ENCODE measurements at places on chromosomes 4 and X.

GRCh38 chr4:138542191-138542776, 300.1 kb upstream of the SLC7A11 start:
- no peak for DNase-seq

GRCh38 chr4:44916411-44916810, 190.1 kb upstream of the GNPDA2 start:
- peak; percentile 5 for DNase-seq

DNA sequence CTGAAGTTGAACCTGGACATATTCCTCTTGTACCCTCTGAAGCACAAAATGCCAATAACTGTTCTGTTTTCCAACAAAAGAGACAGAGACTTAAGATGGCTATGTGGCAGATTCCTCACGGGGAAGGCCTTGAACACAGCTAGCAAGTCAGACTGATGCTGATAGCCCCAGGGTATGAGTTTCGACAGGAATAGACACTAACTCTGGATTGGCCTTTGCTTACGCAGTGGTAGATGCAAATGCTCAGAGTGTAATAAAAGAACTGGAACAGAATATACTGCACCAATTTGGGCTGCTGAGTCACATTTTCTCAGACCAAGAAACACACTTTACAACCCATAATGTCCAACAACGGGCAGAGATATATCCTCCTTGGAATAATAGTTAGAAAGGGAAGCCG, 173.8 kb downstream of the DLG3 start:
- no peak for DNase-seq

- no peak for DNase-seq
Observed at GRCh38 chrX:1686642-1687041, 71.8 kb downstream of the ASMT start.

GRCh38 chrX:148555571-148556243, 55.3 kb downstream of the AFF2 start:
- DNase-seq = no peak

GRCh38 chrX:27444093-27444908, 18.8 kb downstream of the PPP4R3C start:
- no peak for DNase-seq

DNA sequence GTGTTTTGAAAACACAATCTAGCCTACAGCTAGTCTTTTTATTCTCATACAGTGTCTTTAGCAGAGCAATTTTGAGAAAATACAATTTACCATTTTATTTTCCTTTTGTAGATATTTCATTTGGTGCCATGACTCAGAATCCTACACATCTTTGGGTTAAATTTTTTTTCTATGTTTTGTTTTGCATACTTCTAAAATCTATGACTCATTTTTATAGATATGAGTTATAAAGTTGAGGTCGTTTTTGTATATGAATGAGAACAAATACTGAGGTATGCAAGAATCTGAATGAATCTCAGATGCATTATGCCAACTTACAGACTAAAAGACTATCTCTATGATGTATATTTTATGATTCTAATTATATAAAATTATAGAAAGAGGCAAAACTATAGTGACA, 206.5 kb upstream of the ANXA10 start:
- DNase-seq = no peak

DNA sequence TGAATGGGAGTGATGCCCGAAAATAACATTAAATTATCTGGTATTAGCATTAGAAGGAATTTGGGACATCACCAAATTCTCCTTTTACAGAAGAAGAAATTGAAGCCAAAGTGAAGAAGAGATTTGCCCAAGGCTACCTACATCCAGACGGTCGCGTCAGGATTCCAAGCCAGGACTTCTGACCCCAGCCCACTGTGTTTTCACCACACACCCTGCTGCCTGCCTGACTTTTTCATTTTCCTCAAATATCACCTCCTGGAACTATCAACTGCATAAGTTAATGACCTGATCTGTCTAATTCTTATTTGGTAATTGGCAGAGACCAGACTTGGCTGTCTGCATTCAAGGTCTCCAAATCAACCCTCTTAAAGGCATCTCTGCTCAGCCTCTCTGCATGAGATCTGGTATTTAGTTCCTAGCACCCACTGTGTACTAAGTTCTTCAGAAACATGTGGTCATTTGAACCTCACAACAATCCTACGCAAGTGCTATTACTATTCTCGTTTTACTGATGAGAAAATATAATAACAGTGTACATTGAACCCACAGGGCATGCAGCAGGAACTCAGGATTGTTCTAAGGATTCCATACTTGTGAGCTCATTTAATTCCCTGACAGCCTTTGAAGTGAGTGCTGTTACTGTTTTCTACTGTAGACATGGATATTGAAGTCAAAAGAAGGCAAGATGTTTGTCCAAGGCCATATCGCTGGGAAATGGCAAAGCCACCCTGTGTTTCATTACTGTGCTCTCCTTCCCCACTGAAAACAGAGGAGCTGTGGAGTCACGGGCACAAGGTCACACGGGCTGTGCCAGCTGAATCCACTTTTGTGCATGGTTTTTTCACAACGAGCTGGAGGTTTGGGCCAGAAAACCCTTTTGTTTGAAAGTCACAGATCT, 195.2 kb upstream of the C1QTNF7 start:
- no peak for DNase-seq

GRCh38 chr4:26058537-26058936, 144.5 kb downstream of the SMIM20 start:
- DNase-seq = peak; percentile 66

- DNase-seq = peak; percentile 62
Observed at GRCh38 chrX:19382555-19383145, 38.9 kb downstream of the PDHA1 start.

DNA sequence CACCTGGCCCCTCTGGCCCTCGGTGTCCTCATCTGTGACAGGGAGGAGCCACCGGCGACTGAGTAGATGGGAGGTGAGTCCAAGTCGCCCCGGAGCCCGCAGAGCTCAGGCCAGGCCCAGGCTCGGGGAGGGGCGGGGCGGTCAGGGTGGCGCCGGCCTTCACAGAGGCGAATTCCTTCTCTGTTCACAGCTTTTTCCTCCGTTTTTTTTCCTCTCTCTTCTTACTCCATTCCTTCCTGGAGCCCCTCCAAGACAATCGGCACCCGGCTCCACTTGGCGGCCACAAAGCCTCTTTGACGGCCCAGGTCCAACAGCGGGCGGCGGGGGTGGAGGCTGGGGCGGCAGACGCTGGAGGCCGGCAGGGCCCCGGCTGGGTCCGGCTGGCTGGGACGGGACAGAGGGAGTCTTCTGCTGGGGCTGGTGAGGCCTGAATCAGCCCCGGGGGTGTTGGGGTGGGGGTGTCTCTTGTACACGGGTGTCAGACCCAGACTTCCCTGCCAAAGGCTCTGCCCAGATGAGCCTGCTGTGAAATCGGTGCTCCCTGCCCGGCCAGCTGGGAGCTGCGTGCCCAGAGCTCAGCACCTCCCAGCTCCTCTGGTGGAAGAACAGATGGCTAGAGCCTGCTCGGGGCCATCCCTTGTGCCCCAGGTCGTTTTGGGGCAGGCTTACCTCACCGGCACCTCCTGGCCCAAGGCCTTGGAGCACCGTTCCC, 22.6 kb downstream of the FGFRL1 start:
- no peak for DNase-seq

DNA sequence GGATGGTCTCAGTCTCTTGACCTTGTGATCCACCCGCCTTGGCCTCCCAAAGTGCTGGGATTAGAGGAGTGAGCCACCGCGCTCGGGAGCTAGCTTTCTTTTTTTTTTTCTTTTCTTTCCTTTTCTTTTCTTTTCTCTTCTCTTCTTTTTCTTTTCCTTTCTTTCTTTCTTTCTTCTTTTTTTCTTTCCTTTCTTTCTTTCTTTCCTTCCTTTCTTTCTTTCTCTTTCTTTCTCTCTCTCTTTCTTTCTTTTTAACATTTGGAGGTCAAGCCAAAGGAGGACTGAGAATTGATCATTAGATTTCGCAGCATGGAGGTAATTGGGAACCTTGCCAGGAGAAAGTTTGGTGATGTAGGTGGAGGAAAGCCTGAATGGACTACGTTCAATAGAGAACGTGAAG, 67.4 kb downstream of the LARP7 start:
- DNase-seq = no peak

- DNase-seq = no peak
Observed at GRCh38 chr4:177077095-177077971, 232.3 kb upstream of the NEIL3 start.

GRCh38 chr4:10179957-10180602, 63.5 kb upstream of the WDR1 start:
- DNase-seq = no peak

- no peak for DNase-seq
Observed at GRCh38 chr4:79047316-79047715, 108.1 kb upstream of the PAQR3 start.

GRCh38 chr4:55184600-55185523, 59.5 kb upstream of the KDR start:
- DNase-seq = peak; percentile 61

DNA sequence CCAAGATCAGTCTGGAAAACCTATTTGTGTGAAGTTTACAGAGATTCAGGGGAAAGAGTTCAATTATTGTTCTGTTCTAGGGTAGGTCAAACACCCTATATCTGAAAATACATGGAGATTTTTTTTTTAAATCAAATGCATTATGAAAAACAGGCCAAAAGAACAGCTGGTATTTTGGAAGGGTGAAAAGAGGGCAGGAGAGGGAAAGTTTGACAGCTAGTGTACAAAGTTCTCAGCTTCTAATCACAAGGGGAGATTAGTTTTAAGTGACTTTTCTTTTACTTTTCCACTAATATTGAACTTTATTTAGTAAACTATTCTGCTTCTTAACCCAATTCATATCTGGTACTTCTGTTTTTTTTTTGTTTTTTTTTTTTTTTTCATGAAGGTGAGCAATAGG, 66.2 kb upstream of the GRID2 start:
- DNase-seq = no peak

GRCh38 chrX:109036624-109037023, 300.3 kb upstream of the IRS4 start:
- no peak for DNase-seq

- no peak for DNase-seq
Observed at GRCh38 chr4:157988641-157989040, 184.2 kb downstream of the GASK1B start.

- no peak for DNase-seq
Observed at GRCh38 chr4:161132715-161133425, 1030.9 kb downstream of the FSTL5 start.

- DNase-seq = peak; percentile 46
Observed at GRCh38 chrX:22748093-22748999, 251.4 kb upstream of the DDX53 start.

GRCh38 chr4:26321373-26322221, 783 bp downstream of the RBPJ start:
- peak; percentile 45 for DNase-seq

DNA sequence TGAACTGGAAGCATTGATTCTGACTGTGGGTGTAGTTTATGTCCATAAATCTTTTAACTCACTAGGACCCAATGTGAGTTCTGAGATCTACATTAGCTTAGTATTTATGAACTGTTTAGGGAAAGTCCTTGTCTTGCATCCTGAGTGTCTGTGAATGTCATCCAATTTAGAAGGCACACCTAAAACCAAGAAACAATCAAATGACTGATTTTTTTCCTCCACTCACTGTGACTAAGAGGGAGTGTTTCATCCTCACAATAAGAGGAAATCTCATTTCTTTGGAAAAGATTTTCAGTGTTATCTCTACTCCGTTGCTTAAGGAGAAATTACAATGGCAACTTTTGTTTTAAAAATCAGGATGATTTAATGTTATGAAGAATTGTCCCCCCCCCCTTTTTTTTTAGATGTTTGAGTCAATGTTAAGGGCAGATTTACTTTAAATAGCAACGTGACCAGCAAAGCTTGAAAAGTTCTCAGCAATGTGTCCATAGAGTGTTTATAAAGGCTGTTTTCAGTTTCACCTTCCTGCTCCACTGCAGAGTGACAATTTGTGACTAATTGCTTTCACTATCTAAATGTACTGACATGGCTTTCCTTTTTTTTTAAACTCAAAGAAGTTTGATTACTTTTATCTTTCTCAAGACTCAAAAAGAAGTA, 173.0 kb downstream of the SPCS3 start:
- peak; percentile 78 for DNase-seq

DNA sequence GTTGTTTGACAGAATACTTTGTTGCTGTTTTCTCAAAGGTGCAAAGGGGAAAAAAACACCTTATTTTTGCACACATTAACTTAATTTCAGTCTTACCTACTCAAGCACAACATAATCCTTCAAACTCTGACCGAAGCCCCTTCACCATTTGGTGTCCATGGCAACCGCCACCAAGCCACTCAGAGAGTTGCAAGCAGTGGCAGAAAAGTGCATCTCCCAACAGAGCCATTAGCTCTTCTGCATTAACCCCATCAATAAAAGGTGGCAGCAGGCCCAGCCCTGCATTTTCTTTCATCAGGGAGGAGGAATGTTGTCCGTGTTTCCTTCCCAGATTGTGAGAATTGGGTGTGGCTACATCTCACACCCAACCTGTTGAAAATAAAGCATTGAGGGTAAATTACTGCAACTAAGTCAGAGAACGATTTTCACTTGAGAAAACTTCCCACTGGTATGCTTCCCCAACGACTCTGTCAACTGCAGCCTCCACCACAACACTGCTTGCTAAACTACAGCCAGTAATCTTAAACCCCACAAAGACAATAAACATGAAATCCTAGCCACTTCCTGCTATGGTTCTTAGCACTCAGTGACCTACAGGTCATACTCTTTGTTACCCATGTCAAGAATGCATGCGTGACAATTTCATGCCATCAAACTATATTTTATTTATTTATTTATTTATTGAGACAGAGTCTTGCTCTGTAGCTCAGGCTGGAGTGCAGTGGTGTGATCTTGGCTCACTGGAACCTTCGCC, 154.0 kb downstream of the GRIA3 start:
- DNase-seq = no peak

DNA sequence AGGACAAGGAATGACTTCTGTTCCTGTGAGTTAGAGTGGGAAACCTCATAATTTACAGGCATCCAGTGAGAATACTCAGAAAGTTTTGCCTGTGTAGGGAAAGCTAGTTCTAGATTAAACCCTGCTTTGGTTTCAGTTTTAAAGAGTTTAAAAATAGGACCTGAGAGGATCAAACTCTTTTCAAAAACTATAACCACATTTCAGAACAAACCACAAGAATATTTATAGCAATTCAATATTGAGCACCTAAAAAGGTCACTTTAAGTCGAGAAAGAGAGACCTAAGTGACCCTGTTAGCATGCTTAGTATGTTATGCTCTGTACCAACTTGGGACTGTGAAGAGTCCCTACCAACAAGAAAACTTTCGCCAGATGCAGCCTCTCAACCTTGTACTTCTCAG, 17.4 kb upstream of the PWWP3B start:
- DNase-seq = no peak

- DNase-seq = no peak
Observed at GRCh38 chr4:187910741-187911140, 84.8 kb upstream of the ZFP42 start.

- DNase-seq = no peak
Observed at GRCh38 chr4:86757468-86757867, 91.7 kb downstream of the SLC10A6 start.

- DNase-seq = no peak
Observed at GRCh38 chr4:124803026-124803425, 90.5 kb upstream of the ANKRD50 start.

GRCh38 chrX:14528629-14529289, 577 bp upstream of the GLRA2 start:
- DNase-seq = peak; percentile 60

DNA sequence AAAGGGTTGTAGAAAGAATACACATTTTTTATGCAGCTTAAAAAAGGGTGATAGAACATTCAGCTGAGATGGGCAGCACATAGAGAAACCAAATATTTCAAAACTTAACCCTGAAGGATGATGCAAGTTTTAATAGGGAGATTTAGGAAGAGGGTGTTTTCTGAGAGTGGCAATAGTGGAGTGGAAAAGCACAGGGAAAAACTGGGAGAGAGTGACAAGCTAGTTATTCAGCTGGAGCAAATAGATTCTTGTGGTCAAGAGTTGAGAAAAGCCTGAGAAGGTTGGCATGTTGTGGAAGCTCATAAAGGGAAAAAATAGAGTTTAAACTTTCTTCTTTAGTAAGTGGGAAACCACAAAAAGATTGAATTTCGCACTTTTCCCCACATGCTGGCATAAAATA, 359.6 kb upstream of the PITX2 start:
- no peak for DNase-seq
